ENCODE measurements at places on chromosomes 4 and X. TPM values are rescaled to one million over a fixed set of nuclear protein-coding genes. Genes with fewer than 3 reads are reported as not detected.

GLRA2 gene
- not detected for total RNA-seq

XAGE1A gene
- total RNA-seq: not detected

DNA sequence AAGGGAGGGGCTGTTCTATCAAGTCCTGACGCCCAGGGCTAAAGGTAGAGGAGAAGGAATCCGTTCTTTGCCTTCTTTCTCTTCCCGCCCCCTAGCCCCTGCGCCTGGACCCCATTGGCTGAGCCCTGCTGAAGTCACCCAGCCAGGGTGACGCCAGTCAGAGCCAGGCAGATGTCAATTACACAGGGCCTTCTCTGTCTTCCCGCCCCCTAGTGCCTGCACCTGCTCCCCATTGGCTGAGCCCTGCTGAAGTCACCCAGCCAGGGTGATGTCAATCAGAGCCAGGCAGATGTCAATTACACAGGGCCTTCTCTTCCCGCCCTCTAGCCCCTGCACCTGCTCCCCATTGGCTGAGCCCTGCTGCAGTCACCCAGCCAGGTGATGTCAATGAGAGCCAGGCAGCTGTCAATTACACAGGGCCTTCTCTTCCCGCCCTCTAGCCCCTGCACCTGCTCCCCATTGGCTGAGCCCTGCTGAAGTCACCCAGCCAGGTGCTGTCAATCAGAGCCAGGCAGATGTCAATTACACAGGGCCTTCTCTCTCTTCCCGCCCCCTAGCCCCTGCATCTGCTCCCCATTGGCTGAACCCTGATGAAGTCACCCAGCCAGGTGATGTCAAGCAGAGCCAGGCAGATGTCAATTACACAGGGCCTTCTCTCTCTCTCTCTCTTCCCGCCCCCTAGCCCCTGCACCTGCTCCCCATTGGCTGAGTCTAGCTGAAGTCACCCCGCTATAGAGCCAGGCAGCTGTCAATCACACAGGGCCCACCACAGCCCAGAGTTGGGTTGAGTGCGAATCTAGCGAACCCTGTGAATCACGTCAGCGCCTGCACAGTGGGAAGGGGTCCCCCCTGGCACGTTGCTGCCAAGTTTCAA is 46.4 kb downstream of the ASMT start:
- DNase-seq: peak; percentile 87

DNA sequence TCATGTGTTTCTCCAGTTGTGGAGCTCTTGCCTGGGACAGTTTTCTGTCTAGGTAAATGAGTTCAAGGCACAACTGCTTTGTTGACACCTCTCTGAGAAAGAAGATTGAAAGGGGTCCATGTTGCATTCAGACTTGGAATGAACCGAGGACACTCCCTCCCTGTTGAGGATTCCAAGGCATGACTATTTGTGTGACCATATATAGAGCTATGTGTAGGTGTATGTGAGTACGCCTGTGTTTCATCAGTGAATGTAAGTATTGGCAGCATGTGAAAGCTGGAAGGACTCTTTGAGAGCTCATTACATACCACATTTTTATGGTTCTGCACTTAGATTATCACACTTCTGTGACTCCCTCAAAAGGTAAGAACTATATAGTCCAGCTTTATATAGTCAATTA is 3.4 kb downstream of the HEPH start:
- no peak for DNase-seq

DNA sequence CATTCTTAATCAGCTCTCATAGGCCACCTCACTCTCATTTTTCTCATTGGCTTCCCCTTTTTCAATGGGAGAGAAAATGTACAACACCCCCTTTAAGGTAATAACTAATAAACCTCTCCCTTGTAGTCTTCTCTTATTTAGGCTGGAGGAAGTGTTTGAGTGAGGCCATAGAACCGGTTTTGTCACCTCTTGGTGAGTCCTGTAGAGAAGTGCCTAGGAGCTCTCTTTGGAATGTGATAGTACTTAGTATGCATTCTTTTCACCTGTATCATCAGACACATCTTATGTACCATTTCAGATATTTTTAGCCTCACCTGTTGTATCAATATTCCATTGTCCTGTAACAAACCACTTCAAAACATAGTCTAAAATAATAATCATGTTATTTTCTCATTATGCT is 3.5 kb upstream of the TAB3 start:
- no peak for DNase-seq

- no peak for DNase-seq
Measured at GRCh38 chr4:183875251-183875825, 29.8 kb upstream of the STOX2 start.

DNA sequence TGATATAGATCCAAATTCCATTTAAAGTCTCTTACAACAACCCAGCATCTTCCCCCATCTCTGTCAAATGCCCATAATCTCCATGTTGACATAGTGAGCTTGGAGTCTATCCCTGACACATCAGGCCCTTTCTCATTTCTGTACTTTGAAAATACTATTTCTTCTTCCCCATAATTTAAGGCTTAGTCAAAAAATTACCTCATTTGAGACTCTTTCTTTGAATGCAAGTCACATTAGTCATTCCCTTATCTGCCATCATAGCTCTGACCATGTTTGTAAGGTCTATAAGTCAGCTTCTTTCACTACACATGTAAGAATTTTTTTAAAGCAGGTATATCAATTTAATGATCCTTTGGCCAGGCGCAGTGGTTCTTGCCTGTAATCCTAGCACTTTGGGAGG is 99.9 kb downstream of the DDX60 start:
- DNase-seq: no peak
